Esophagus mucosa (tissue), 1 donor: ENCODE measurements at places on chromosomes 3 and 15.

DNA sequence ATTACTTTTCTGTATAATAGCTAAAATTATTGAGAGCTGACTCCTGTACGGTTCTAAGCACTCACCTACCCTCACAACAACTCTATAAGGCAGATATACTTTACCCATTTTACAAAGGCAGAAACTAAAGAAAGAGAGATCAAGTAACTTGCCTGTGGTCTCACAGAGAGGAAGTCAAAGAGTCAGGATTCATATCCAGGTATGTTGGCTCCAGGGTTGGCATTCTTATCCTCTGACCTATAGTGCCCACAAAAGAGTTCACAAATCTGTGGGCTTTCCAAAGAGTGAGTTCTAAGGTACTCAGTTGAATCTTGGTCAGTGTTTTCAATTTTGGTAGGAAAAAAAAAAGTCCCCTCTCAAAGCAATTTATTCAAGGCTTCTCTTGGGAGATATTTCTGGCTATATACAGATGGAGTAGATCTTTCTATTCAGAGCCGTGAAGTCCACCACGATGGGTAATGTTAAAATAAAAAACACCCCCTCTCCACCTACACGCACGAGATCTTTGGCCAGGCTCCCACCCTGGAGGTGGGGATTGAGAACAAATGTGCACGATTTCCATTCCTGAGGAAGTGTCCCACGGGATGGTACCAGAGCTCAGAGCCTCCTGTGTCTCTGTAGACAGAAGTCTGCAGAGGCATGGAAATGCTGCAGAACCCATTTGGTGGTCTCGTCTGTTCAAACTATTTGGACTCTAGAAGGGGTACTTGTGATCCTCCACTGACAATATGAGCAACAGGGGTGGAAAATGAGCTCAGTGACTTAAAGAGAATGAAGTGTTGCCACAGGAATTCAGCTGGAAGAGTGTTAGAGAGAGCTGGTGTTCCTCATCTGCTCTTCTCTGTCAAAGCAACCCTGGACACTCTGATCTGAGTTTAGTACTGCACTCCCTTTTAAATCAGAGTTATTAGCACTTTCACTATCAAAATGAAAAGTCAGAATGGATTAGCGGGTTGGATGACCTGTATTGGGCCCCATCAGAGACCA, 212.1 kb upstream of the EIF1B start:
- ATAC-seq = no peak

- ATAC-seq = no peak
Measured at GRCh38 chr3:155815030-155815545, 9.0 kb upstream of the C3orf33 start.

DNA sequence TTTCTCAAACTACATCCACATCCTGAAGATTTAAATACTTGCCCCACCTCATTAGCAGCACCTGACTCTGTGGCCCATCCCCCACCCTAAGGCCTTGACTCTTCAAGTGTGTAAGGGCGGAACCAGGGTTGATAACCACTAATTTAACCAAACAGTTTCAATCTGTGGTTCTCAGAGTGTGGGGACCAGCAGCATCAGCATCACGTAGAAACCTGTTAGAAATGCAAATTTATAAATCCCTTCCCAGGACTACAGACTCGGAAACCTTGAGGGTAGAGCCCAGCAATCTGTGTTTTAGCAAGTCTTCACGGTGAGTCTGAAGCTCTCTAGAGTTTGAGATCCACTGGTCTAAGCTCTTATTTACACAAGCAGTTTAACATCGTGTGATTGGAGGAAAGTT, 12.4 kb downstream of the GNB4 start:
- ATAC-seq = peak; percentile 42

GRCh38 chr3:37279236-37279635, 104.9 kb upstream of the LRRFIP2 start:
- no peak for ATAC-seq

DNA sequence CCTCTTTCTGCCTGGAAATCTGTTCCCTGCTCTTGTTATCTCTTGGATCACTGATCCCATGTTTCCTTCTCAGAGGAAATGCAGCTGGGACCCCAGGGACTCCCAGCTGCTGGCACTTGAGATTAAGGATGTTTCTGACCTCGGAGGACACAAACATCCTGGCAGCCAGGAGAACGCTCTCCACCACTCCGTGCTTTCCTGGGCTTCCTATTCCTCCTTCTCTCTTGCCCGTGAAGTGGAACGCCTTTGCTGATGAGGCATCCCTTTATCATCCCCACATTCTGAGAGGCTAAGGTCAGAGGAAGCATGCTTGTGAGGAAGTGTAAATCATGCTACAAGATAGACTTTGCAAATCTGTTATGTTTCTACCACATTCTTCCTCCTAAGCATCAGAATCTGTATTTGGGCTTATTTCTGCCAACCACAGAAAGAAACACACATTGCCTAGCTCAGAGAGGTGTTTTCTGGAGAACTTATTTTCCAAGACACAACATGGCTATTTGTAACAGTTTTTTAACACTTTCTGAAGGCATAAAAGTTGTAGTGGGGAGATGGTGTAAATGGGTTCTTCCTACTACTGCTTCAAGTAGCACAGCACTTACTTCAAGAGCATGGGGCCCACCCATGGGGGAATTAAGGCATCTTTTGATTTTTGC, 25.6 kb upstream of the LDHAL6B start:
- ATAC-seq = no peak

DNA sequence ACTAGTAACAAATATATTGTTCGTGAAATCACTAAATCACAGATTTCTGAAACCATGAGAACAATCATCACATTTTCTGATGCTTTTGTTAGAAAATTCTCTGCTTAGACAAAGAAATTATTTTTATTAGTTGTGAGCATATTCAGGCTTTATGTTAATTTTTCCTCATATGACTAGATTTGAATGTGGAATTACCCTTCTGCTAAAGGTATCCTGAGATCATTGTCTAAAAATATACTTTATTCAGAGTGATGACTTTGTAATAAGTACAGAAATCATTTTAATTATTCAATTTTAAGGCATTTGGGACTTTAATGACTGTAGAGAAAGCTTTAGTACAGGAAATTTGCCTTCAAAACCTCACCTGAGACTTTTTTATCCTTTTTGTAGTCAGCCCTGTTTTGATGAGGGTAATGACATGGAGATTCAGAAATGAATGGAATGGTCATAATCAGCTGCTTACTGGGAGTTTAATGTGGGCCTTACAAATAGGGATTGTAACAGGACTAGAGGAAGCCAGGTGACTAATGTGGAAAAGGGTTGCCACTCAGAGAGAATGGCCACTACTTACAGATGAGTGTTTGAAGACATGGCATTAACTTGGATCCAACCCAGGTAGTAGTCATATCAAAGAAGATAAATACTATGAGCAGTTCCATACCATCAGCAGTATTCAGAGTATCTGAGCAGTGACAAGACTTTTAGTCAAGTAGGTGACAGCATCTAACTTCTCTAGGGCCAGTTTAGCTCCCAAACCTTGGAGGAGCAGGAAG, 148.3 kb downstream of the MBNL1 start:
- ATAC-seq = peak; percentile 29

DNA sequence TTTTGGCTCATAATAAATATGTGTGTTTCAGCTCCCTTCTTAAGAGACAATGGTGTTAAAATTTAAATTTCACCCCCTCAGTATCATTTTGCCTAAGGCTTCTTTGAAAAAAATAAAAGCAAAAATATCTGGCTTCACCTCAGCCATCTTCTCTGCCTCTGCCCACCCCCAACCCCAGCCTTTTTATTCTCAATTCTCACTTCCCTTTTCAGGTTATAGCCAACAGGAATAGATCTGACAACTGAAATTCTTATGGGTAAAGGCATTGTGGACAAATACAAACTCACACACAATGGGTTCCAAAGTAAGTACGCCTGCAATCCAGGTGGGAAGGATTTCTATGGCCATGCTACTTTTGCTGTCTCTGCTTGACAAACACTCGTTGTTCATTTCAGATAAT, 399.0 kb upstream of the ARRDC4 start:
- ATAC-seq = no peak

DNA sequence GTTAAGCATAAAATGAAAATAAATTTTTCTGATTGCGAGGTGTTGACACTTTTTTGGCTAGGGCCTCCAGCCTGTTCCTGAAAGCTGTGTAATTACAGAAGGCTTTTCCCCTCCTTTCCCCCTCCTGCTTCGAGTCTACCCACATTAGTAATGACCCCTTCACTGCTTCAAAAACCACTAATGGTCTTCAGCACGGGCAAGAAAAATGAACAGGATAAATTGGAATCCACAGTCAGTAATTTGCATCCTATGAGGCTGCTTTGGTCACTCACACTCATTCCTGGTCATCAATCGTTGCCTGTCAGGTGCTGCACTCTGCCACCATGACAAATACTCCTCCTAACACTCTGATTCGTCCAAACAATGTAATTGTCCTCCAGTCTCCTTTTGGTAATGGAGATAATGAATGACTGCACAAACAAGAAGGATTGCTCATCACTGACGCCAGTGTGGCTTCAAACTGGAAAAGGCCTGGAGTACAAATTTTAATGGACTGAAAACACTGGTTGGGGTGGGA, 148.6 kb downstream of the MEIS2 start:
- peak; percentile 53 for ATAC-seq

- ATAC-seq = peak; percentile 10
Measured at GRCh38 chr15:36428102-36428845, 151.2 kb upstream of the CDIN1 start.

DNA sequence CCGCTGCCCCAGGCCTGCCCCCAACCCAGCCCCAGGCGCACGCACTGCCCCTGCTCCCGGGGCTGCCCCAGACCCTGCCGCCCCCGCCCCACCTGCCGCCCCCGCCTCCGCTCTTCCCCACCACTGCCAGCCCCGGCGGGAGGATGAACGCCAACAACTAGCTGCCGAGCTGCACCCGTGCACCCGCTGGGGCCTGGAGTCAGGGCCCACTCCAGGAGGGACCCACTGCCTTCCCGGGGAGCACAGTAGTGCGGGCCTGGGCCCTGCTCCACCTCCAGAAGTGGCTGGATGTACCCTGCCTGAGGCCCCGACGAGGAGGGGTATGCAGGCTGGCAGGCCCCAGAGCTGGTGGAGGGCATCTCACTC, 10.9 kb downstream of the ZBTB47 start:
- no peak for ATAC-seq

DNA sequence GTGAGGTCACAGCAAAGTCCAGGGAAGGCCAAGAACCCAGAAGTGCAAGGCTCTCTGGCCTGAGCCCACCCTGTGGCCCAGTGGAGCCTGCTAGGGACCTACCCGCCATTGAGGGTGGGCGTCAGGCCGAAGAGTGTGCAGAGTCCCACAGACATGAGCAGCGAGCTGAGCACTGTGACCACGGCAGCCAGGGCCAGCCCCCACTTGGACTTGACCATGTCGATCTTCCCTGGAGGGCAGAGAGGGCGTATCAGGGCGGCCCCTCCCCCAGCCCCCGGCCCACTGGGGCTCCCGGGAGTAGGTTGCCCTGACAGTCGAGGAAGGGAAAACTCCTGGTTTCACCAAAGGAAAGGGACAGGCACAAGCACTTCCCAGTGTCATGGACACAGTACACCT, 44.6 kb downstream of the PTPN23 start:
- ATAC-seq = no peak

DNA sequence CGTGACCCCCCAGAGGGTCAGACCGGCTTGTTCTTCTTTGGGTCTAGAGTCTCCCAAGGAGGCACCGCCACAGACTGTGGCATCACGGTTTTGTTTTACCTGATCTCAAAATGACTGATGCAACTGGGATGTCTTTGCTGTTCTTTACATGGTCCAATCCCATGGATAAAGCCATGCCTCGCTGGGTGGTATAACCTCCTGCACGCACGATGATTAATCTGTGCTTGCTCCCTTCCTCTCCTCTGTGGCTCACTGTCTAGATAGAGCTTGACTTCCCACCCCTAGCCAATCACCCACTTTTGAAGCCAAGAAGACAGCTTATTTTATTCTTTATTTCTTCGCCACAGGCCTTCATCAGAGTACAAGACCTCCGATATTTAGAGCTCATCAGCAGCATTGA, 36.6 kb upstream of the RHO start:
- ATAC-seq = no peak

DNA sequence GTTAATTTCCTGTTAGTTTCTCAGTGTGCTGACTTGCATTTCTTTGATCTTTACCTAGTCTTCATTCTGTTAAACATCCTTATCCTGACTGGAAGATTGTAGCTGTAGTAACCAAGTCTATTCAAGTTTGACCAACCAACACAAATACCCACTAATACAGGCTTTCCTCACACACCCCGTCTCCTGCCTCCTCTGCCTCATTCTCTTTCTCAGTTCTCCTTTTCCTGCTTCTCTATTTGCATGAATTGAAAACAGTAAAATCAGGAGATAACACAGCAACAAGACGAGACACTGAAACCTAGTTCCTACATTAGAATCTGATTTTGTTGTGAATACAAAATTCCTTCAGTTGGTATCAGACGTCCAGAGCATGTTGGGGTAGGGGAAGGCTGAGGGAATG, 116.9 kb upstream of the ARPP21 start:
- ATAC-seq = no peak

DNA sequence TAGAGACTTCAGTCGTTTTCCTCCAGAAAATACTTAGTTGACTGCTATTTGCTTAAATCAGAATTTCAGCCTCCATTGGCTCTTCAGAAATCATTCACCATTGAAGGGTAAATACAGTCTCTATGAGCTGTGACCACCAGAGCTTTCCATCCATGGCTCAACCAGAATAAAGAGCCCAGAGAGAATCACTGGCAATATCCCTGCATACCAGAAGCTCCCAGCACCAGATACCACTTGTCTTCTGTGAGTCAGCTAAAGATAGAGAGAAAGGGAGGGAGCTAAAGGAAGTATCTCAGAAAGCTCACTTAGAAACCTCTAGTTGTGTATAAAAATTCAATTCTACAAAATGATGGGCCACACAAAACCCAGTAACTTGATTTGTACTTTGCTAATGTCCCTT, 115.2 kb upstream of the TMCO5A start:
- ATAC-seq = no peak

DNA sequence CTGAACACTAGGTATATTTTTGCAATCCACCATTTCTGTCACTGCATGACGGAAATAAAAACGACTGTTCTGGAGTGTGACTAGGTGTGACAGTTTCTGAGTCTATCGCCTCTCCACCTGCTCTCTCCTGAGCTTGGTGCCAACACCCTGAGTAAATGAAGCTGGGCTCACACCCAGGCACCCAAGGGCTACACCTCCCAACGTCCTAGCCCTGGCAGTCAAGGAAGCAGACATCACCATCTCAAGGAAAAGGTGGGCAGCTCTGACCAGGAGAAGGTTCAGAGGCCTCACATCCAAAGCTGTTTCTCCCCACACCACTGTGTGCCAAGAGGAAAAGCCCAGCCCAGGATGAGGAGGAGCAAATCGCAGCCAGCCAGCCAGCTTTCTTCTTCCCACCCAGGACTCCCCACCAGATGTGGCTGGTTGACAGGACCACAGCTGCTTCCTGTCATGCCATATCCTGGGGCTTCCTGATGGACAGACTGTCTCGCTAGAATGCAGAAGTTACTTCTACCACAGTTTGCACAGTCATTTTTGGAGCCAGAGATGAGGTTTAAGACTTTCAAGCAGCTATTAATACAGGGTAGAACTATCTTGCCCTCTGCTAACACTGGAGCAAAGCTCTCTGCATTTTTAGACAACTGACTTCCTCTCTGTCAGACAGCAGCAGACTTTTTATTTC, 3.3 kb downstream of the SCAMP2 start:
- peak; percentile 55 for ATAC-seq

DNA sequence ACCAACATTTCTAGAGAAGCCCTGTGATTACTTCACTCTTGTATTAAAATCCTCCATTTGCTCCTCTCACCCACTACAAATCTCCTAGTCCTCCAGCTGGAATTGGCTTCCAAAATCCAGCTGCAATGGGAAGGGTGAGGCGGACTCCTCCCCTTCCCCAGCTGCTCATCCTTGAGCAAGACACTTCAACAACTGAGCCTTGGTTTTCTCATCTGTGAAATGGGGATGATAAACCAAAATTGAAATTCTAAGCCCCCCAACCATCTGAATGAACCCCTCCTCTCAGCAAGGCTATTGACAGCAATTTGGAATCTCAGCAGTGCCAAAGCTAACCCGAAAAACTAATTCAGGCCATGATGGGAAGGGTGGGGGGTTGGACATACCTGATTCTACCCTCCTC, 9.4 kb downstream of the FAM174B start:
- no peak for ATAC-seq
